ENCODE measurements at places on chromosomes 1 and 21.

GRCh38 chr1:193260056-193260745 is 73.8 kb upstream of the B3GALT2 start:
- DNase-seq, result no peak

DNA sequence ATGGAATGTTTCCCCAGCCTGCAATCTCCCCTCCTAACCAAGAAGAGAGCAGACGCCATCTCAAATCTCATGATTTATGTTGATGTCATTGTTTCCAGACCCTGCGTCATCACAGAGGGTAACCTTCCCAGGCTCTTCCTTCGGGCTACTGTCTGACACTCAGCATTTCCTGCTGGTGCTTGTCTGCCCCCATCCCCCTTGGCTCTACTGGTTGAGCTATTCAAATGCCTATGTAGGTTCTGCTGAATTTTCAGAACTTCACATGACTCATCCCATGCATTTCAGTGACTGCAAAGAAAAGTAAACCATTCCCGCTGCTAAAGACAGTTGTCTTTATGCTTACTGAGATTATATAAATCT is 24.8 kb upstream of the ITPKB start:
- DNase-seq, result no peak

GRCh38 chr1:87329526-87330056 is 911 bp downstream of the LMO4 start:
- no peak for DNase-seq

DNA sequence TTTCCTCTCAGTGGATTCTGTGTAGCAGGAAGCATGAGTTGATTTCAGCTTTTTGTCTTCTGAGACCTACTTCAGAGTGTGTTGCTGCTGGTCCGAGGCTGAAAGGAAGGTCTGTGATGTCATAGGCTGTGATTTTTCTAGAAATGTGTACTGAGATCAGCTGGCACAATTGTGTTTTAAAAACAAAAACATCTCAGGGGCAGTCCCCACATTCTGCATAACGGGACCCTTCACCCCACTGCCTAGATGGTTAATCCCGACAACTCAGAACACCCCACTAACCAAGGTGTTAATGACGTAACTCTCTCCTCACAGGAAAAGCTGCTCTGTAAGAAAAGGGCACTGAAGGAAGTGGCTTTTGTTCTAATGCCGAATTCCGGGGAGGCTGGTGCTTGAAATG is 59.8 kb upstream of the PPP2R5A start:
- no peak for DNase-seq

DNA sequence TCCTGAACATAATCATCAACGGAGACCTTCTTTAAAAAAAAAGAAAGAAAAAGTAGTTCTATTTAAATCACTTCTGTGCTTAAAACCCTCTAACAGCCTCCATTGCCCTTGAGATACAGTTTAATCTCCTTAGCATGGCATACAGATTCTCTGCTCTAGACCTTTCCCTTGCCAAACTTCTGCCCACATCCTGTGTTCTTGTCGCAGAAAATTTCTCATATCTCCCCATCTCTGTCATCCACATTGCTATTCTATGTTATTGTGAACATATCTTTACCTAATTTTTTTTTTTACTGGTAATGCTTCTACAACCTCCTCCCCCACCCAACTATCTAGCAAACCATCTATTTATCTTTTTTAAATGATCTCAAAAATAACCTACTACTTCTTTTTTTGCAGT is 135.7 kb upstream of the PROX1 start:
- DNase-seq, result no peak

- DNase-seq, result no peak
These were observed 63.3 kb downstream of the AK4 start for GRCh38 chr1:65211331-65211730.

DNA sequence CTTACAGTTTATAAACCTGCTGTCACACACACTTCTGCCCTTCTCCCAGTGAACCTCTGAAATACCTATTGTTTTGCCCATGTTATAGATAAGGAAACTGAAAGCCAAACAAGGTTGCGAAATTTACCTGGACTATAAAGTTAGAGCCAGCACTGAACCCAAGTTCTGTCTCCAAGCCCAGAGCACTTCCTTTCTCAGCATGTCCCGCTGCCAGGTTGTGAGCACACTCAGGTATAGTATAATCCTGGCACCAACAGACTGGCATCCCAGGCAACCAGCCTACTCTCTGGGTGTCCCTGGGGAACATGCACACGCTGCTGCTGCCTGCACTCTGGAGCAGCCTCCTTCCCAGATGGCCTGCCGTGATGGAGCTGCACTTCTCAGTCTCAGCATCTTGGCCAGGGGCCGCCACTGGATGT is 45.1 kb downstream of the PGBD5 start:
- DNase-seq, result no peak

- no peak for DNase-seq
These were observed 45.7 kb downstream of the DIPK1A start for GRCh38 chr1:92915547-92915946.

DNA sequence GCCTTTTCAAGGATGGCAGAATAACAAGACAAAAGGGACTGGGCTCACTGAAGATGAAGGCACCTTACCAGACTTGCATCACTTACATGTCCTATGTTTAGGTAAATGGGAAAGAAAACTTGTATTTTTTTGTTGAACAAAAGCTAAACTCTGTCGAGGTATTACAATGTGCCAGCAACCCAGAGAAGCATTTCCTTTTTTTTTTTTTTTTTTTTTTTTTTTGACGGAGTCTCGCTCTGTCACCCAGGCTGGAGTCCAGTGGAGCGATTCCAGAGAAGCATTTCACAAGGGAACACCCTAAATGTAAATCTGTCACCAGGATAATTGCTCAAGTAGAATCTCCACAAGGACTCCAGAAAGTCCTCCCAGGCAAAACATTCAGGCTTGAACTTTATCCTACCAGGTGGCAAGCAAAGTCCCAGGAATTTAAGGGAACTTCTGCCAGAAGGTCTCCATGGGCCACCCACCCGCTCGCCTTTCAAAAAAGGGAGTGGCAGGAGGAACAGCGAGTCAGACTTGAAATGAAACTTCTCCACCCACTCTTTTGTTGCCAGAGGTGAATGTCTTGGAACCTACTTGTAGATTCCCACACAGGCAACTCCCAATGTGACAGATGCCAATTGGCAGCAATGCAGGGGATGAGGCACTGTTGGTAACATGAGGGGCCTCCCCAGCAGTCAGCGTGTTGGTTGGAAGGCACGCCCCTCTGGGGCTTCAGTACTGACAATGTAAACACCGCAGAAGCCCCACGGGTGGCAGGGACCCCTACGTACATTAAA is 125.0 kb downstream of the TIAM1 start:
- no peak for DNase-seq

DNA sequence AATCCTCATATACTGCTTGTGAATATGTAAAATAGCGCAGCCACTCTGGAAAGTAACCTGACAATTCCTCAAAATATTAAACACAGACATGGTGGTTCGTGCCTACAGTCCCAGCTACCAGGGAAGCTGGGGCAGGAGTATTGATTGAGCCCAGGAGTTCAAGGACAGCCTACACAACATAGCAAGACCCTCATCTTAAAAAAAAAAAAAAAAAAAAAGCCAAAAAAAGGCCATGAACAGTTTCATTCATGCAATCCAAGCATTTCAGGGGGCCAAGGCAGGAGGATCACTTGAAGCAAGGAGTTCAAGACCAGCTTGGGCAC is 4.6 kb downstream of the USP48 start:
- DNase-seq, result no peak

DNA sequence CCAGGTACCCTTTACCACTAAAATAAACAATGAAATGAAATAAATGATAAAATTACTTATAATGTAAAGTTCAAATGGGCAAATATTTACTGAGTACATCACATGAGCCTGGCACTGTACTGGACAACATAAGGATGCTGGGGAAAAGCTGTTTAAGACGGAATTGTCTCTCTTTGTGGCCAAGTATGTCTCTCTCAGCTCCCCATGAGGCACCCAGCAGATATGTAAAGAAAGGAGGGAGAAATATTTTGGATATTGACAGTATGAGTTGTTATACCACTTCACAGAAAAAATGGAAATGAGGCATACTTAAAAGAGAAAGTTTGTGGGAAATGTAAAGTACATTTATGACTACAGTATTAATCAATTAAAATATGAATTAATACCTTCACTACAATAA is 1.0 kb upstream of the TNFSF4 start:
- no peak for DNase-seq

- peak; percentile 61 for DNase-seq
These were observed 7.0 kb upstream of the HEYL start for GRCh38 chr1:39646232-39647081.
